ENCODE measurements at places on chromosomes 11 and 22. TPM values are rescaled to one million over a fixed set of nuclear protein-coding genes. Genes with fewer than 3 reads are reported as not detected.

The OR52H1 gene
- not detected for total RNA-seq

- DNase-seq, result peak; percentile 15
Measured at GRCh38 chr11:68584097-68584496, 100.2 kb upstream of the GAL start.

The CCDC15 gene
- total RNA-seq, result 0.49 TPM

GRCh38 chr22:39181778-39182177, 29.3 kb upstream of the CBX7 start:
- no peak for DNase-seq

- no peak for DNase-seq
Measured at GRCh38 chr11:69245041-69245440, 48.9 kb upstream of the MYEOV start.

The SCN2B gene
- total RNA-seq, result 0.69 TPM

DNA sequence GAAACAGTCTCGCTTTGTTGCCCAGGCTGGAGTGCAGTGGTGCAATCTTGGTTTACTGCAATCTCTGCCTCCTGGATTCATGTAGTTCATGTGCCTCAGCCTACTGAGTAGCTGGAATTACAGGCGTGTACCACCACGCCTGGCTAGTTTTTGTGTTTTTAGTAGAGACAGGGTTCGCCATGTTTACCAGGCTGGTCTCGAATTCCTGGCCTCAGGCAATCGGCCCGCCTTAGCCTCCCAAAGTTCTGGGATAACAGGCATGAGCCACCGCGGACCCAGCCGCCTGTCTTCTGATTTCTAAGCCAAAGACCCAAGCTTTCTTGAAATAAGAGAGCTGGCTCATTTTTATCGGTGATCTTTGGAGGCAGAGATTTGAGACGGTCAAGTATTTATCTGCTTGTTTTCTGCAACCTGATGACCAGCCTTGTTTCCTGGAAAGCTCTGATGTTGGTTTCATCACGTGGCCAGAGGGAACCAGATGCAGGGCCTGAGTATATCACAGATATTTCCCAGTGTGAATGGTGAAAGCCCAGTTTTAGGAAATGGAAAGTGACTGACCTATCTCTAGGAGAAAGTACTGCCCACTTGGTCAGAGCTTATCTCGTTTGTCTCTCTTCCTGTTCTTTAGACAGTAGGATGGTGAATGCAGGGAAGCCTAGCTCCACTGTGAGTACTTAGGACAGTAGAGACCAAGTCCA, 5.7 kb upstream of the SIDT2 start:
- DNase-seq, result no peak

DNA sequence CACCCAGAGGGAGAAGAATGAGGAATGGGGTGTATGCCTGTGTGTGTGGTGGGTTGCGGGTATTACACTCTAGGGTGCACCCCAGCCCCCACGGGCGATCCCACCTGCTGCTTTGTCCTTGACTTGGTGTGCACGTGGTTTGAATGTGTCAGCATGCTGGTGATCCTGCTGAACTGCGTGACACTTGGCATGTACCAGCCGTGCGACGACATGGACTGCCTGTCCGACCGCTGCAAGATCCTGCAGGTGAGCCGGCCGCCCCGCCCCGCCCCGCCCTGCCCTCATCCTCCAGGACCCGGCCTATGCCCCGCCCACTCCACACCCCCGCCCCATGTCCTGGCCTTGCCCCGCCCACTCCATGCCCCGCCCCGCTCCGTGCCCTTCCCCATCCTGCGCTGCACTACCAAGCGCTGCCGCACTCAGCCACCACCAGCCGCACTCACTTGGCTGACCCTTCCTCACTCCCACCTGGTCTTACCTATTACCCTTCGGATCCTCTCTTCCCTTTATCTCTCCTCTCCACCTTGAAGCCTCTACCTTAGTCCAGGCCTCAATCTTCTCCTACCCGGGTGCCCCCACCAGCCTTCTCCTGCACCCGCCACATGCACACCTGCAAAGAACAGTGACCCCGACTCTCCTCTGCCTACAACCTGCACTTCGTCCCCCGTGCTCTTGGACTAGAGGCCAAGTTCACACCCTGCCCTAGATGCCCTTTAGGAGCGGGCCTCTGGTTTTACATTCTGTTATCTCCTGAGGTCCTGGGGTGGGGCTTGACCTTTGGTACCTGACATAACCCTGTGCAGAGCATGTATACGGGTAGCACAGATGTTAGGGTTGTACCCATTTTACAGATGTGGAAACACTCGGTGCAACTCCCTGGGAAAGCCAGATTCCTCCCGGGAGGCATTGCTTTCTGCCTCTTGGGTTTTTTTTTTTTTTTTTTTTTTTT, 27.7 kb downstream of the CACNA1I start:
- DNase-seq, result peak; percentile 65

GRCh38 chr11:7306900-7307299, 55.2 kb downstream of the SYT9 start:
- no peak for DNase-seq

DNA sequence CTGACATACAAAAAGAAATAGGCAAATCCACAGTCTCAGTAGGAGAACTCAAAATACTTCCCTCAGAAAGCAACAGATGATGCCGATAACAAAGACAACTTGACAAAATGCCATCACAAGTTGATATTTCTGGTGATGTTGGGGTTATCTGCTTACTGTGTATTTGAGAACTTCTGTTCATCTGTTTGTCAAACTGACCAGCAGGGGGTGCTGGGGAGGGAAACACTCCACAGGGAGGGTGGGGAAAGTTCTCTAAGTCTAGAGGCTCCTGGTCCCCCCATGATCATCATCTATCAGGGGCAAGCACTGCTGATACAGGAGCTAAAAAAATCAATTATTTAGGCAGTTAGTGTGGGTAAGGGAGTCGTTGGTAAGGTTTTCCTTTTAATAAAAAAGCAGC, 19.2 kb downstream of the GLYATL1 start:
- peak; percentile 34 for DNase-seq

- no peak for DNase-seq
Measured at GRCh38 chr11:120088056-120088455, 49.9 kb downstream of the TRIM29 start.

GRCh38 chr11:66465373-66466224, 1.1 kb upstream of the PELI3 start:
- no peak for DNase-seq

The SLC25A18 gene
- total RNA-seq, result 0.92 TPM

- no peak for DNase-seq
Measured at GRCh38 chr11:111231836-111232235, 13.7 kb upstream of the POU2AF2 start.

GRCh38 chr22:43879901-43880540, 11.8 kb downstream of the PNPLA5 start:
- no peak for DNase-seq

- no peak for DNase-seq
Measured at GRCh38 chr11:126658306-126659056, 303.0 kb downstream of the ST3GAL4 start.

- no peak for DNase-seq
Measured at GRCh38 chr11:74417379-74417804, 19.2 kb upstream of the PGM2L1 start.

The CD6 gene
- total RNA-seq, result 5.3 TPM

DNA sequence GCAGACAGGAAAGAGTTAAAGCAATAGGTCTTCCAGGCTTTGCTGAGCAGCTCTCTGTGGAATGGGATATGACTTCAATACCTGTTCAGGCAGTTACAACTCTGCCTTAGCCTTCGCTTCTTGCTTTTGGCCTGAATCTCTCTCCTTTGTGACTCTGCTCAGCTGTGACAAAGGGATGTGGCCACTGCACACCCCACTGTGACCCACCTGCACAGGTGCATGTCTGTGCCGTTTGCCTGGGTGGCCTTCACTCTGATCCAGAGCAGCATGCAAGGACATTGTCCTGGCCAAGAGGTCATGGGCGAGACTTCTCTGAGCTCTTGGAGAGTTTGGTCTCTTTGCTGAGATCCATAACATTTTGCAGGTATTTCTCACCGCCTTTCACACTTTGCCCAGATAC, 891.3 kb downstream of the BRD1 start:
- no peak for DNase-seq

DNA sequence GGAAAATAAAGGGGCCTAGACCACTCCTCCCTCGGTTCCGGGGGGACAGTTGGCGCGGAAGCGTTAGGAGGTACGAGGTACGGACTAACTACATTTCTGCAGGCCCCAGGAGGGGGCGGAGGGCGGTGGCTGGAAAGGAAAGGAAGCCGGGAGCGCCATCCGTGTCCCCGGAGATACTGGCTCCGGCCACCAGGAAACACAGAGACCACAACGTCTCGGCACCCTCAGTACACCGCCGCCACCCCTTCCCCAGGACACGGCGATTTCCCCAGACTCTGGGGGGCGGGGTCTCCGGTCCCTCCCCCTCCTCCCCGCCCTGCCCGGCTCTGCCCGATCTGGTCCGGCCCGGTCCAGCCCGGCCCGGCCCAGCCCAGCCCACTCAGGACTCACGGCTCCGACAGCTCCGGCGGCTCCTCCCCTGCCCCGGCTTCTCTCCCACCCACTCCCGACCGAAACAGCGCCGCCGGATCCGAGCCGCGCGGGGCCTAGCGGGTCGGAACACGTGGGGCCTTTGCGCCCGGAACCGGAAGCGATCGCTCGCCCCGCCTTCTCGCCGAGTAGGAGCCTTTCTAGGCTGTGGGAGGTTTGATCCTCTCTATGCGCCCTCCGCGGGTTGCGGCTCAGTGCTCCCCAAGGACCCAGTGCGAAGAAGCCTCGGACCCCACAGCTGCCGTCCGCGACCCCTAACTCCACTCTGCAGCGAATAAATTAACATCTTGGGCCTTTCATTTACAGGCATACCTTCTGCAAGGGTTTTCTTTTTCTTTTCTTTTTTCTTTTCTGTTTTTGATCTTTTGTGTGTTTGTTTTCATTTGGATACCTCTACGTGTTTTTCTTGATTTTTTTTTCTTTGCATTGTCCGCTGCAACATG, at the start of gene ZNF202:
ZNF202 (minus strand) TSS at position 502 of the 872 bp plus-strand sequence. CDS start 10,772 bp downstream, outside the sequence.
- DNase-seq, result peak; percentile 91

- no peak for DNase-seq
Measured at GRCh38 chr11:105915021-105915420, 107.0 kb downstream of the MSANTD4 start.

The MPZL2 gene
- total RNA-seq, result 72.5 TPM

The PGA5 gene
- total RNA-seq, result not detected

The FOLR3 gene
- 0.26 TPM for total RNA-seq

The DMC1 gene
- 0.40 TPM for total RNA-seq

DNA sequence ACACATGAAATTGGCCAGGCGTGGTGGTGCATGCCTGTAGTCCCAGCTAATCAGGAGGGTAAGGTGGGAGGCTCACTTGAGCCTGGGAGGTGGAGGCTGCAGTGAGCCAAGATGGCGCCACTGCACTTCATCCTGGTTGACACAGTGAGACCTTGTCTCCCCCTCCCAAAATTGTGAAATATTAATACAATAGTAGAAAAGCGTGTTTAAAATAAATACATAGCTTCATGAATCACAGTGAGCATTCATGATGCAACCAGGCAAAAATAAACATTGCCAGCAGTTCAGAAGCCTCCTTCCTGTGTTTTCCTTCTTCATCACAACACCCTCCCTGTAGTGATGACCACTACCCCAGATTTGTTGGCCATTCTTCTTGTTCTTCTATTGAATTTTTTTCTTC, 4.3 kb upstream of the TEAD1 start:
- no peak for DNase-seq

The OR52I1 gene
- total RNA-seq, result not detected

- no peak for DNase-seq
Measured at GRCh38 chr22:27526901-27527300, 274.7 kb downstream of the MN1 start.

DNA sequence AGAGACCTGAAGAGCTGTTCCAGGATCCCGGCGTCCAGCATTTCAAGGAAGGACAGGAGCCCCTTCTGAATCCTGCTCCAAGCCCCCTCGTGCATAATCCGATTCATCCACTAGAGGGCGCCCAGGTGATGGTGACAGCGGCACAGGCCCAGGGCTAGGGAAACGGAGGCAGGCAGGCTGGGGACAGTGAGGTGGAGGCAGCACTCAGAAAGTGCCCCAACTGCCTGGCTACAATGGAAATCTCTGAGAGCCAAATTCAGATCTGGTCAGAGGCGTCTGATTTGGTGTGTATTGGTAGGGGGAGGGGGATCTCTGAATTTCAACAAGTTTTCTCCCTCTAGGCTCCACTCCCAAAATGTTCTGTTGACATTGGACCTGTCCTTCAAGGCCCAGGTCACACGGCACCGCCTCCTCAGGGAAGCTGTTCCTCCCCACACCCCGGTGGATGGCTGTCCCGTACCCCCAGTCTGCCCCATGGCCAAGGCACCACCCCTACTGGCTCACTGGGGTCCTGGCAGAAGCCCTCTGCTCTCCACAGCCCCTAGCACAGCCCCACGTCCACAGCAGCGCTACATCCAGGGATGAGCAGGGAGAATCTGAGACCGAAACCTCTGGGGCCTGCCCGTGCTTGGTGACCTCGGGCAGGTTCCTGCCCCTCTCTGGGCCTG, 142.9 kb downstream of the CRYBB2 start:
- DNase-seq, result peak; percentile 51

DNA sequence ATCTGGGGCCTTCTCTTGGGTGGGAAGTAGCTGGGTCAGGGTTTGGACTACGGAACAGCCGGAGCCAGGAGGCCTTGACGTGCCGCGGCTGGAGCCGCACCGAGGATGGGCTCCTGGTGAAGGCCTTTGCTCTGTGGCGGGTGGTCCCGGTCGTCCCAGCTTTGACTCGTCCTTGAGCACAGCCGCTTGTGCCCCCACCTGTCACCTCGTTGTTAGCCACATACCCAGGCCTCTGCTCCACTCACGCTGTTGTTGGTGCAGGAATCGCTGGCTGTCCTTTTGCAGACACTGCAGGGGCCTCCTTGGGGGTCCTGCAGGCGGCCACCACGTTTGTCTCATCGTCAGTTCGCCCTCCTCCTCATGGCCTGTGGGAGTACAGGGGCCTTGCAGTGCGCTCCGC, 17.1 kb downstream of the PHRF1 start:
- no peak for DNase-seq

GRCh38 chr22:23044570-23044969, 25.7 kb upstream of the GNAZ start:
- DNase-seq, result no peak

DNA sequence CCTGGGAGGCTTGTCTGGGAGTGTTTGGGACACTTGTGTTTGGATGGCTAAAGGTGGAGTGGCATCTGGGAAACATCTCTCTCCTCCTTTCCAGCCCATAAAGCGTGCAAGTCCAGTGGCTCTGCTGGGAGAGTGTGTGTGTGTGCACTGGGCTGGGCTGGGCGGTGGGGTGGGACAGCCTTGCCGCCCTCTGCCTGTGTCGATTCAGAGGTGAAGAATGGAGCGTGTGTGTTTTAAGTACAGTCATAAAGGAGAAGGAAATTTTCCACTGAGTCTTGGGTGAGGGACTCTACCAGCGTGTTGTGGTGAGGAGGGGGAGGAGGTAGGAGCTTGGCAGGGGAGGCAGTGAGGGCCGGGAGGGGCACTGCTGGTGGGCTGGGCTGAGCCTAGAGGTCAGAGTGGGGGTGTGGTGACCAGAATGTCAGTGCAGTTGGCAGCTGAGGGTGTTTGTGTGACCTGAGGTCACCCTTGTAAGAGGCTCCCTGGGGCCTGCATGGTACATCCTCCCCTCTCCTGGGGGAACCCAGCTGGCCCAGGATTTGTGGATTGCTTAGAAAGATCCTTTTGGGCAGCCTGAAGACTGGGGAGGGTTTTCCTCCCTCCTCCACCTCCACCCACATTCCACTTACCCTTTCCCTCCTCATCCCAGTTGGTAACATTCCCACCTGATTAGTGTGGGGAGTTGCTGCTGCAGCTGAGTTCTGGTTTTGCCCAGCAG, 1.7 kb downstream of the TIMP3 start:
- DNase-seq, result no peak

The C22orf15 gene
- total RNA-seq, result 1.8 TPM
